Stimulated activated CD4-positive, alpha-beta T cell treated with anti-CD3 and anti-CD28 coated beads, Interleukin-4, amount 100 ng/mL, for 1 hour (primary cell): ENCODE measurements at places on chromosomes 4 and X.

DNA sequence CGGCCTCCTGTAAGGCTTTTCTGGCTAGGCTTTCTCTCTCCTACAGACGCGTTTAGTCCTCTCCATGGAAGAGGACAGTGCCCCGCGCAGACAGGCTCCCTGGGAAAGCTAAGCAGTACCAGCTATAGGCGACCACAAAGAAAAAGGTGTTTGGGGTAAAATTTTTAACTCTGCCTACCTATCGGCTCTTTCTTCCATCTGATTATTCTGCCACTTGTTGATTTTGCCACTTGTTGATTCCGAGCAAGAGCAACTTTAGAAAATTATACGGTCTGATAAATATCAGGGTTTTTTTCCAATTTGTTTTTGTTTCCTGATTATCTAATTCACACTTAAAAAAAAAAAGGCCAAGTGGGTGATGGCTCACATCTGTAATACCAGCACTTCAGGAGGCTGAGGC lies 1600.5 kb upstream of the TENM3 start:
- no peak for DNase-seq

- peak; percentile 24 for DNase-seq
These were observed 3.4 kb downstream of the OGT start for GRCh38 chrX:71536285-71536684.

- no peak for DNase-seq
These were observed 186.1 kb downstream of the ATOH1 start for GRCh38 chr4:94014484-94015136.

- DNase-seq = no peak
These were observed 301.5 kb downstream of the INPP4B start for GRCh38 chr4:142544594-142544993.

DNA sequence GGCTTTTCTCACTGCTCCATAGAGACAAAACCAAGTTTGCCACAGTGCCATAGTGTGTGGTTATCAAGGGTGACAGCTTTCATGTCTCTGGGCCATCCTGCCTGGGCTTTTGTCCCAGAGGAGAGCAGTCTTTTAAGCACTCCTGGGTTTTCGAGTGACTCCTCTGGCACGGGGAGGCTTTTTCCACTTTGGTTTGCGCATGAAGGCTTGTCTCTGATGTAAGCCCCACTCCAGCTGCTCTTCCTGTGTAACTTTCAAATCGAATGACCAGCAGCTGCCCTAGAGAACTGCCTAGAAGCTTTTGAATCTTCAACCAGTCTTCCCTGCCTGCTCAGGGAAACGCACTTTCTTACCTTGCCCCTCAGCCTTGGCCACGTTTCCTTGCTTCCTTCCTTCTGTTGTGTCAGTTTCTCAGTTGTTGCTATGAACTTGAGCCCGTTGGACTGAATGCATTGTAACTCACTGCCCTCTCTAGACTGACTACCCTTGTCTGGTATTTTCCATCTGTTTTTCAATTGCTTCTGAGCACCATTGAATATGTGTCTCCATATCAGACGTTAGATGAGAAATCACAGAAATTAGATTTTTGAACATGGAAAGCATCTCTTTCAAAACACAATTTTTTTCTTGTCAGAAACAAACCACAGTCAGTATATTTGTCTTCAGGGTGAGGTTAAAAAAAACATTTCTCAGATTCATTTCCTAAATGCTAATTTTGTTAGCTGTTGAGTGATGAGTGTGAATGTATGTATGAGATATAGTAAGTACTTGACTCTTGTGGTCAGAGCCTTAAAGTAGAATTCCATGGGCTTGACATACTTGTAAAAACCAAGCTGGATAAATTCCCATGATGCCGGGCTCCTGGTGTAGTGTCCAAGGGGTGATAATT lies 45.3 kb downstream of the SLC9A6 start:
- no peak for DNase-seq

DNA sequence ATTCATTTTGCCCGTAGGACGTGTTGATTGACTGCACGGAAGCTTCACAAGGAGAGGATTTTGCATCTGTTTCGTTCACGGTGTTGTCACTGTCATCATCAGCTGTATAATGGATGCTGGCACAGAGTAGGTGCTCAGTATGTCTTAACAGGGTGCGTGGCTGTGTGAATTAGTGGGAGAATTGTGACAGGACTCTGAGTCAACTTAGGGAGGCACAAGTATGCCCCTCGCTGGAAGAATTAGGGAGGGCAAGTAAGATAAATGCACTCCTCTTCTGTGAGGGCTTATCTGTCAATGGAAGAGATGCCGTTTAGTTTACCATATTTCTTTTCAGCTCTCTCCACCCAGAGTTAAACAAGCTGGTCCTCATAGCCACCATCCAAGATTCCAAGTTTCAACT lies 107.2 kb downstream of the TRIML1 start:
- DNase-seq = no peak

- DNase-seq = no peak
These were observed 130.6 kb downstream of the FRYL start for GRCh38 chr4:48649505-48649904.

GRCh38 chrX:117996408-117996807 lies 120.2 kb downstream of the KLHL13 start:
- no peak for DNase-seq

GRCh38 chr4:52799813-52800212 lies 48.6 kb upstream of the ERVMER34-1 start:
- no peak for DNase-seq

DNA sequence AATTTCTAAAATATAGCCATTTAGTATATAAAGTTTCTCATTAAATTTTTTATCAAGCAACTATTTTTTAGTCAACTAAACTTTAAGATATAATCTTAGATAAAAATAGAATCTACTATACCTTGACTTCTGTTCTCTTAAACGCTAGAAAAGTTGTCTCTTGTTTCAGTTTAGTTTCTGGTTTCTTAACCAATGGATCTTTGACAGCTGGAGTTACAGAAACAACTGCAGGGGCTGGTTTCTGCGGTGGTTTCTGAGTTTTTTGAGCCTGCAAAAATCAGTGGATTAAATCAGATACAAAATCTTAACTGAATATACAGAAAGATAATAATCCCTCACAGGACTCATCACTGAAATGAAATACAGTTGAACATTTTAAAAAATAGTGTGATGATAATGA lies 21.9 kb downstream of the INTS12 start:
- DNase-seq = no peak

- DNase-seq = no peak
These were observed 42.3 kb upstream of the LNX1 start for GRCh38 chr4:53633608-53634007.

DNA sequence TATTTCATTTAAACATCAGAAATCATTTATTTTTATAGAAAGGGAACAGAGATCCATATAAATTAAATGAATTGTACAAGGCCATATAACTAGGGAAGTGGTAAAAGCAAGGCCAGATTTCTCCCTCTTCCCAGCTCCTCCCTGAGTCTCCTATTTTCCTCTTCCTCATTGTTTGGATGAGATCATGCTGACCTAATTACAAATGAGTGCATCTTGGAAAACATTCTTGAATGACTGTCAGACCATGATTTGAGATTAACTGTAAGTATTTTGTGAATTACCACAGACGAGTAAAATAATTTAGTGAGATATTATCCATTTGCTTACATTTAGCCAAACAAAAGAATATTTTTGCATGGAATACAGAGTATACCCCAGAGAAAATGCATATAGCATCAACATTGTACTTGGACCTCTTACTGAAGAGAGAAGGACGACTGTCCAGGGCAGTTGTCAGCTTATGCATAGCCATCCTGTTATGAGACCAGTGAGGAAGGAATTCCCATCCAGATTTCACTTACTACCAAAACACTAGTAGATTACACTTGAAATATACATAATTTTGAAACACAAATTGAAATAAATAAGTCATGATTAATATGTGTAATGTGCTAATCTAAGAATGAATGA lies 47.3 kb downstream of the SLAIN2 start:
- no peak for DNase-seq

GRCh38 chr4:137278431-137278830 lies 253.9 kb downstream of the PCDH18 start:
- DNase-seq = no peak

- no peak for DNase-seq
These were observed 86.0 kb downstream of the LRP2BP start for GRCh38 chr4:185309770-185310169.

- no peak for DNase-seq
These were observed 31.4 kb downstream of the EXOC1 start for GRCh38 chr4:55884851-55885219.

DNA sequence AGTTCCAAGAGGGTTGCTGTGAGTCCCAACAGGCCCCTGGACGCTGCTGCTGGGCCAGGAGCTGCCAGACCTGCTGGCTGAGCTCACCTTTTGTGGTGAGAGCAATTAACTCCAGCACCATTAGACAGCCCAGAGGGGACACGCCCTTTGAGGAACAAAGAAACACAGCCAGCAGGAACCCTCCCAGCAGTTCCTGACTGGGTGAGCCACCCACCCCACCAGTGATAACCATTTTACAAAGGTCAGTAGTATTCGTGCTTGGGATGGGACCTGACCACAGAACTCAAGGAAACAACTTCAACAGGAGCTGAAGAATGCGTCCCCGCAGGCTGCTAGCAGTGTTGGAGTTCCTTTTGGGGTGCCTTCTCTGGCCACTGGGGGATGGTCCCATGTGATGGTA lies 38.8 kb upstream of the AFAP1 start:
- DNase-seq = no peak

DNA sequence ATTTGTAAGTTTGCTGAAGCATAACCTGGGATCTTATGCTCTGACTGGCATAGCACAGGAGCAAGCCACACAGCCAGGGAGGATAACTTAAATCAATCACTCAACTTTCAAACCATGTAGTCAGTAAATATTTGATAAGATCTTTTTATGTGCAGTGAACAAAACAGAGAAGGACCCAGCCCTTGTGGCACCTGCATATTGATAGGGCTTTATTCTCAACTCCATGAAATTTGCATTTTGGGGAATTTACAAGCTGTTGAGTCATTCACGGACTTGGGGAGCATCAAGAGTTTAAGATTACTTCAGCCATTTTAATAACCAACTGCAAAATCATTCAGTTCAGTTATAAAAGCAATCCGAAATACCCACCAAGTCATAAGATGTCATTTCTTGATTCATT lies 122.6 kb downstream of the COMMD8 start:
- DNase-seq = no peak

GRCh38 chrX:115892787-115893671 lies 277.5 kb upstream of the AGTR2 start:
- no peak for DNase-seq

DNA sequence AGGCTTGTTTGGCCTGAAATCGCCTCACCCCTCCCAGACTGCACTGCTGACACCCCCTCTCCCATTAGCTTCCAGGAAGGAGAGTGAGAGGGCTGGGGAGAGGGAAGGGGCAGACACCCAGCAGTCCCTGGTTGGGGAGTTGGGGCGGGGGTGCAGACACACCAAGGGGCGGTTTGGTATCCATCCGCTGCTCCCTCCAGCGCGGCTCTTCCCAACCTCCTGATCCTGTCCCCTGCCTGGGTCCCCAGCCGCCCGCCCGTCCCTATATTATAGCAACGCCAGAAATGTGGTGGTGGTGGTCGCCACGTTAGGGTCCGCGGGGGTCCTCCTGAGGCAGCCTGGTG lies 24.9 kb downstream of the GPRASP3 start:
- no peak for DNase-seq

GRCh38 chrX:69051901-69052300 lies 113.4 kb downstream of the PJA1 start:
- no peak for DNase-seq

DNA sequence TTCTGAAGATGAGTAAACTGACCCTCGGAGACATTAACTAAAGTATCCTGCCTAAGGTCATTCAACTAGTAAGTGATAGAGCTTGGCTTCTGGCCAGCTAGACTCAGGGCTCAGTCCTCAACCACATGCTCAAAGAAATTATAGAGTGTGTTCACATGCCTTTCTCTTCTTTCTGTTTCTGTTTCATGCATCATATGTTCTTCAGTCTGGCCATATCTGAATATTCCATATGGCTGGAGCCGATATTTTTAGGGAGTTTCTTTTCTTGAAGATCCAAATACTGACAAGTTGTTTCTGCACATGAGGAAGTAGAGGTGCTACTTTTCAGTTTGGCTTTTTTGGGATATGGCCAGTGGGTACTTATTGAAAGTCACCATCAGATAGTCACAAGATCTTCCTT lies 44.9 kb downstream of the MMRN1 start:
- no peak for DNase-seq

- no peak for DNase-seq
These were observed 577.6 kb downstream of the TECRL start for GRCh38 chr4:63831590-63832155.

- no peak for DNase-seq
These were observed 183.7 kb downstream of the SOWAHB start for GRCh38 chr4:76714226-76714625.

- DNase-seq = no peak
These were observed 6.7 kb downstream of the DOCK11 start for GRCh38 chrX:118502161-118502789.

DNA sequence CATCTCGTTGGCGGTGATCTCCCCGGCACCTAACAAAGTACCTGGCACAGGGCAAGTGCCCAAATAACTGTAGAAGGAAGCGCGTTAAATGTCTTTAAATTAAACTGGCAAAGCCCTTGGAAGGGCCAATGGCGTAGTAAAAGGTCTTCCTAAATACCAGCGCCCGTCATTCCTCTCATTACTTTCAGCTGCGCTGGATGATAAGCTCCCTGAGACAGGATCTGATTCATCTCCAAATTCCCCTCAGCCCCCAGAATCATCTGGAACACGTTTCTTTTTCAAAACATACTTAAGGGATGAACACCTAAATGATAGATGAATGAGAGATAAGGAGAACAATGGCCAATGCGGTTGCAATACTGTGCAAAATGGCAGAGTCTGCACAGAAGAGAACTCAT lies 95.1 kb downstream of the AFAP1 start:
- DNase-seq = no peak
